Cardiac muscle cell (in vitro differentiated cells and primary cell): ENCODE measurements at places on chromosomes 11 and 22. TPM values are rescaled to one million over a fixed set of nuclear protein-coding genes. Genes with fewer than 3 reads are reported as not detected.
A peak's percentile ranks its signal among the peaks of the same experiment; 100 is the strongest.

GRCh38 chr11:13152736-13153541 lies 124.7 kb upstream of the BMAL1 start:
- DNase-seq: peak; percentile 29

DNA sequence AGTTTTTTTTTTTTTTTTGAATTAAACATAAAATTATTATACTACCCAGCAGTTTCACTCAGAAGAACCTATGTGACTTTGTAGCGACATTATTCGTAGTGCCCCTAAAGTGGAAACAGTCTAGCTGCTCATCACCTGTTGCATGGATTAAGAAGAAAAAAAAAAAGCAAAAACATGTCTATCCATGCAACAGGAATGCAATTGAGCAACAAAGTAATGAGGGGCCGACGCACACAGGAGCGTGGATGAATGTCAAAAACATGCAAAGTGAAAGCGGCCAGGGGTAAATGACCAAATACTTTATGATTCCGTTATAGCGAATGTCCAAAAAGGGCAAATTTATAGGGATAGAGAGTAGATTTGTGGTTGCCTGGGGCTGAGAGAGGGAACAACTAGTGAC lies 16.3 kb downstream of the MYO18B start:
- DNase-seq: no peak

DNA sequence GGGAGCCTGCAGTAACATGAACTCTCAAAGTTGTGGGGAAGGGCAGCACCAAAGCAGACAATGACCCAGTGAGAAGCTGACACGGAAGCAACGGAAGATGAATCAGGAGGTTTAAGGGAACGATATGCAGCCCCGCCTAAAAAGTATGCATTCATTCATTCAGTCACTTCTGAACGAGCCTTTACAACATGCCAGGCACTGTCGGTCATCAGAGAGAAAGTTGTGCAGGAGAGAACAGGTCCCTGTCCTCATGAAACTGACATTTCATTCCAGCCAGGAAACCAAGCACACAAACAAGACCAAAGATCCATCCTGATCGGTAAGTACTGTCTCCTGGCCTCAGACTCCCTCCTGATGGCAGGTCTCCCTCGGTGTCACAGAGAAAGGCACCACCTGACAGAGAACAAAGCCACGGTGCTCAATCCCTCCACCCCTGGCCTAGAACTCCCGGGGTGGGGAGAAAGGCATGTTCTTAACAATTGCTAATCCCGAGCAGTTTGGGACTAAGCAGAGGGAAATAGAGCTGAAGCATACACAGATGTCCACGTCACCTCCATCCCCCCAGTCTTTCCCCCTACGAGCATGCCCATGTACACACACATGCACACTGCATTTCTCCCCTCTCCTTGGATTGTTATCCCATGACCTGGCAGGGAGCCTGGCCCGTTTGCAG lies 49.3 kb downstream of the LRFN4 start:
- DNase-seq: peak; percentile 55

GRCh38 chr22:30373331-30374325 lies 13.6 kb downstream of the RNF215 start:
- no peak for DNase-seq

- no peak for DNase-seq
Observed at GRCh38 chr22:25023879-25024278, 71.4 kb downstream of the KIAA1671 start.

DNA sequence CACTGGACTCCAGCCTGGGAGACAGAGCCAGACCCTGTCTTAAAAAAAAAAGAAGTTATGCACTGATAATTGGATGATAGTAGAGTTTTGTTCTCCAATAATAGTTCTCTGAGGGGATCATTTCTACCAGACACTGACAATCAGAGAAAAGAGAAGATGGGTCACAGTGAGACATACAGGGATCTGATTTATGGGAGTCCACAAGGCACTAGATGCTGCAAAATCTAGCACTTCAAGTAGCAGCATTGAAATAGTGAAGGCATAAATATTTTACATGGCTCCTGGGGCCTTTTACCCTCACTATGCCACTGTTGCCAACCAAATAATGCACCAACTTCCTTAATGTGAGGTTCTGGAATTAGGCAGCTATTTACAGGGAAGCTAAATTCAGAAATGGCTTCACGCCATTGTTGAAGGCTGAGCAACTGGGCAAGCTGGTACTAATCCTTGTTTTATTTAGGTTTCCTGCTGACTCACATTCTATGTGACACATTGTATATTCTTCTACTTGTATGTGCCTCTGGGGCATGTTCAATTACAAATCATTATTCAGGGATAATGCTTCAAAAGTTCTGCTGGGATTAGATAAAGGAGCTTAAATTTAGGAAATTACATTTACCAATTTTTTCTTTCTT lies 38.2 kb upstream of the ABTB2 start:
- no peak for DNase-seq

- DNase-seq: peak; percentile 65
Observed at GRCh38 chr22:39820256-39820655, 73.3 kb downstream of the ENTHD1 start.

DNA sequence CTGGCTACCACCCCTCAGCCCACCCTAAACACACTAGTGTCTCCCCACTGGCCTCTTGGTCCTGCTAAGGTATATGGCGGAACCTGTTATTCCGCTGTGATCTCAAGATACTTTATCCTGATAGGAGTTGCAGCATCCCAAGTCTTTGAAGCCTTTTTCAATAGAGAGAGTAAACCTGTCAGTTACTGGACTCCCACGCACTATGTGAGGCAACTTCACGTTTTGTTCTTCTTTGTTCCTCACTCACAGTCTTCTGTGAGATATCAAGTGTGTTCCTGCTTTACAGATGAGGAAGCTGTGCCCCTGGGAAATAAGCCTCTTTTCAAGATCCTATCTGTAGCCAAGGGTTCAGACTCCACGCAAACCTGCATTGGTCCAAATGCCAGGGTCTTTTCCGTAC lies 127.8 kb downstream of the MYO18B start:
- DNase-seq: no peak

DNA sequence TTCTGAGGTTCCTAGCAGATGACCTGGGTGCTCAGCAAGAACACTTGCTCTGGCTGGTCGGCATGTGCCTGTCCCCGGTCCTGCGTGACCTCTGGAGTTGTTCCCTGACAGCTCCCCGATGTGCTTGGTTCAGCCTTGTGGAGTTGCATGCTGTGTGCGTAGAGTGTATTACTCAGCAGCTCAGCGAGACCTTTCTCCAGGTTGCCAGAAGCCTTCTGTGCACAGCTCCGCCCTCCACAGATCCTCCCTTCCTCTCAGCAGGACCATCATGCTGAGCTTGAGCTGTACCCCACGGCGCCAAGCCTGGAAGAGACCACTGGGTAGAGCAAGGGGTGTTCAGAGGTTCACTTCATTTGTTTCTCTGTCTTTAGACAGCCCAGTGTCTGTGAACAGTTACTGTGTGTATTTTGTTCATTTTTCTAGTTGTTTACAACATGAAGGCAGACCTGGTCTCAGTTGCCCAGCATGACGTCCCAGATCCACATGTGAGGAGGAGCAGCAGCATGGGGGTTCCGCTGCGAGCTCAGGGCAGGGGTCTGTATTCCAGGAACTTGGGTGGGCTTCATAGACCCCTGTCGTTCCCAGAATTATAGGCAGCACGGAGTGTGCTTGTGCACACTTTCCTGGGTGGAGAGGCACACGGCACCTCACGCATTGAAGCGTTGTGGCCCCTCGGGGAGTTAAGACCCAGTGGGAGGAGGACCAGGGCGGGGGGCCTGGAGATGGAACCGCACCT lies 148.6 kb downstream of the IGLL1 start:
- peak; percentile 13 for DNase-seq

DNA sequence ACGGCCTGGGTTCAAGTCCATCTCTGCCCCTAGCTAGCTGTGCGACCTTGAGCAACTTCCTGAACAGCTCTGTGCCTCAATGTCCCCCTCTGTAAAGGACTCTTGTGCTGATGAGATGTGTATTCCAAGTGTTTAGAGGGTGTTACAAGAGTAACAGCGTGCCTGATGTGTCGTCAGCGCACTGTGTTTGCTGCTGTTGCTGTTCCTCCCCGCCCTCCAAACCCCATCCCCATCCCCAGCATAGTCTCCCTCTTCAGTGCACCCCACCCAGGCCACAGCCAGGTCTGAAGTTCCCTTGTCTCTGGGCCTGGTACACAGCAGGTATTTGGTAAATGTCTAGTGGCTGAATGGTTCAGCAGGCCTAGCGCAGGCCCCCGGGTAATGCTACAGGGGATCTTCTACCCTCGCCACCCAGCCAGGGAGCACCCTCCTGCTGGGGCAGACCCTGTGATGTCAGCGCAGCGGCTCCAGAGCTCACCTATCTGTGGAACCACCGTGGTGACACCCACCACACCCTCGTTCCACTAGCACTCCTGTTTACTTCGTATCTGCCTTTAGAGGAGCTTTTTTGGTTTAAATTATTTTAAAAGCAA lies 10.3 kb downstream of the CBX7 start:
- no peak for DNase-seq

DNA sequence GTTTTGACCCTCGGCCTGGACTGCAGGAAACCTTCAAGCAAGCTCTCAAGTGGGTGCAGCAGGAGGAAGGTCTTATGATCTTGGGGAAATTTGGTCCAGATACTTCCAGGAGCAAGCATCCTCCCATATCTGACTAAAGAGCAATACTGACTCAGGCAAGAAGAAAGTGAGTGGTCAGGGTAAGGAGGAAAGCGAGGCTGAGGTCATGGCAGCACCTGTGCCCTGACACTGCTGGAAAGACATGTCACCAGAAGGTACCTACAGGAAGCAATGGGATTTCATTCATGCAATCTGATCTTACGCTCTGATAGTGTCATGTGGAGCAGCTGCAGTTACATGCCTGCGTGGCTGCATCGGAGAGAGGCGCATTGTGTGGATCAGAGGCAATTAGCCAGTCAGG lies 6.5 kb upstream of the TOP3B start:
- no peak for DNase-seq

DNA sequence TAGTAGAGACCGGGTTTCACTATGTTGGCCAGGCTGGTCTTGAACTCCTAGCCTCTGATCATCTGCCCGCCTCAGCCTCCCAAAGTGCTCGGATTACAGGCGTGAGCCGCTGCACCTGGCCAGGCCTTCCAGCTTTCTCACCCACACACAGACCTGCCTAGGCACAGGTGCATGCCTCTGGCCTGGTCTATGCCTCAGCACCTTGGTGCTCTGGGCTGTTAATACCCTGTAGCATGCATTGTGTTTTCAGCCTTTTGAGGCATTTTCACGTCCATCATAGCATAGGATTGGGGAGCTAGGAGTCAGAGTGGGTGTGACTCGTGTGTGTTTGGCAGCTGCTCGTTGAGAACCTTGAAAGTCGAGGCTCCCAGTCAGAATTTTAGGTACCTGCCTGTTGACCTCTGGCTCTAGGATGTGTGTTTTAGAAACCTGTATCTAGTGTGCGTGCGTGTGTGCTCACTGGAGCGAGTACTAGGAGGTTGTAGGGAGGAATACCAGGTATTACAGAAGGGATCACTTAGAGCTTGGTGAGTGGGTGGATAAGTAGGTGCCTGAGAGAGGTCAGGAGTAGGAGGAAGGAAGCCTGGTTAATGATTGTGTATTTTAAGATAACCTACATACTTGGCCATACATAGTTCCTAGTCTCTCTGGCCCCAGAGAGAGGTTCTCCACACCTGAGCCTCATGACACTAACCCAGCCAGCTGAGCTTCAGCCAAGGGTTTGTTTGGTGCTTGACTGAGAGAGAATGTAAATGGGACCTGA lies 20.0 kb downstream of the CRKL start:
- no peak for DNase-seq

DNA sequence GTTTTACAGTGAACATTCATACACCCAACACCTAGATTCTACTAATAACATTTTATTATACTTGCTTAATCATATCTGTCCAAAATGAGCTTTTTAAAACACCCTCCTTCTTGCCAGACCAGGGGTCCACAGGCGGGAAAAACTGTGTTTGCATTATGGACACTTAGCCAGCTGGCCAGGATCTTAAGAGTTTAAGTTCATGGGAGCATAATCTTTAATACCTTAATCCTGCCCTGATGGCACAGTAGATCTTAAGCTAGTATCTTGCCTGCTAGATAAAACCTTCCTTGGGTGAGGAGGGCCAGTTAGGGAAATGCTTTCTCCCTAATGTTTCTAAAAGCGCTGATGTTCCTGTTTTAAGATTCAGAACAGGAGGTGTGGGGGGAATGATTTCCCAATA lies 13.1 kb upstream of the CCDC134 start:
- DNase-seq: no peak

DNA sequence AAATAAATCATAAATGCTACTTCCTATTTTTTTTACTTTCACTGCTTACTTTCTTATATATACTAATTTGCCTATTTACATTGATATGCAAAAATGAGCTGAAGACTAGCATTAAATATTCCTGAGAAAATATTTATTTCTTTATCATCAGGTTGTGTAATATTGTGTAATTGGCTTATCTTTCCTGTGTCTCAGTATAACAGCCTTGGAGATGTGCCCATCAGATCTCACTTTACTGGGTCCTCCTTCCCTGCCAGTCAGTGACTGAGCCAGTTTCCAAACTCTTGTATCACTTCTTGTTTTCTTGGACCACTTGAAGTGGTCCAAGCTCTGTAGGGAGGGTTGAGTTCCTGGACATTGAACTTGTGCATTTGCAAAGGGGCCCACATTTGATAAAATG lies 900.0 kb downstream of the LUZP2 start:
- no peak for DNase-seq

DNA sequence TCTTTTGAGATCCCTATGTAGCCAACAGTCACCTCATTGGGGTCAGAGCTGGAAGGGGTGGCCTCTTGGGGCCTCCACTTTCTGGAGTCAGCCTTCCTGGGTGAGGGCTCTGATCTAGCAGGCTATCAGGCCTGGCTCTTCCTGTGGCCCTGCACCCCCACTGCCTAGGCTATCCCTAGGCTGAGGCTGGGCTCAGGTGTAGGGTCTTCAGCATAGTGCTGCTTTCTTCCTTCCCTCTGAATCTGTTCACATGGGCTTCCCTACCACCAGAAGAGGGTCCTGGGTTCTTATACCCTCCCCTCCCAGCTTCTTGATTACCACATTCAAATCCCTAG lies 456 bp upstream of the SPI1 start:
- DNase-seq: no peak

- peak; percentile 59 for DNase-seq
Observed at GRCh38 chr11:31641477-31642062, 132.0 kb downstream of the ELP4 start.

DNA sequence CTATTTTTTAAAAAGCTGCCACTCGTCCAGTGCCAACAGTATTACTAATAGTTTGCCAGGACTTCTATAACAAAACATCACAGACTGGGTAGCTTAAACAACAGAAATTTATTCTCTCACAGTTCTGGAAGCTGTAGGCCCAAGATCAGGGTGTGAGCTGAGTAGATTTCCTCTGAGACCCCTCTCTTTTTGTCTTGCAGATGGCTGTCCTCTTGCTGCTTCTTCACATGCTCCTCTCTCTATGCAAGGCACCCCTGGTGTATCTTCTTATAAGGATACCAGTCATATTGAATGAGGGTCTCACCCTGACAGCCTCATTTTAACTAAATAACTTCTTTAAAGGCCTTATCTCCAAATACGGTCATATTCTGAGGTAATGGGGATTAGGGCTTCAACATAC lies 390.9 kb downstream of the DLG2 start:
- no peak for DNase-seq

- DNase-seq: peak; percentile 43
Observed at GRCh38 chr22:40493441-40493840, 123.0 kb downstream of the SGSM3 start.

The VSIG2 gene
- total RNA-seq: not detected in 2 replicates

The TRPM5 gene
- total RNA-seq: 0.14 and 0.66 TPM in 2 replicates

The OR52B4 gene
- total RNA-seq: not detected in 2 replicates

The TM7SF2 gene
- total RNA-seq: 186 and 295 TPM in 2 replicates

The KIAA1671 gene
- total RNA-seq: 18.7 and 37.3 TPM in 2 replicates

The KRTAP5-2 gene
- not detected in 2 replicates for total RNA-seq

The CCDC179 gene
- total RNA-seq: not detected in 2 replicates

The TMPRSS13 gene
- total RNA-seq: 0.04 and 0.66 TPM in 2 replicates

The POU2AF1 gene
- total RNA-seq: not detected in 2 replicates

The C11orf97 gene
- total RNA-seq: not detected in 2 replicates

The PAMR1 gene
- 0.35 and 0.77 TPM in 2 replicates for total RNA-seq

The RPS6KB2 gene
- total RNA-seq: 88.0 and 97.0 TPM in 2 replicates

The HEPN1 gene
- total RNA-seq: not detected in 2 replicates
